ENCODE measurements at places on chromosomes 16 and 17.

DNA sequence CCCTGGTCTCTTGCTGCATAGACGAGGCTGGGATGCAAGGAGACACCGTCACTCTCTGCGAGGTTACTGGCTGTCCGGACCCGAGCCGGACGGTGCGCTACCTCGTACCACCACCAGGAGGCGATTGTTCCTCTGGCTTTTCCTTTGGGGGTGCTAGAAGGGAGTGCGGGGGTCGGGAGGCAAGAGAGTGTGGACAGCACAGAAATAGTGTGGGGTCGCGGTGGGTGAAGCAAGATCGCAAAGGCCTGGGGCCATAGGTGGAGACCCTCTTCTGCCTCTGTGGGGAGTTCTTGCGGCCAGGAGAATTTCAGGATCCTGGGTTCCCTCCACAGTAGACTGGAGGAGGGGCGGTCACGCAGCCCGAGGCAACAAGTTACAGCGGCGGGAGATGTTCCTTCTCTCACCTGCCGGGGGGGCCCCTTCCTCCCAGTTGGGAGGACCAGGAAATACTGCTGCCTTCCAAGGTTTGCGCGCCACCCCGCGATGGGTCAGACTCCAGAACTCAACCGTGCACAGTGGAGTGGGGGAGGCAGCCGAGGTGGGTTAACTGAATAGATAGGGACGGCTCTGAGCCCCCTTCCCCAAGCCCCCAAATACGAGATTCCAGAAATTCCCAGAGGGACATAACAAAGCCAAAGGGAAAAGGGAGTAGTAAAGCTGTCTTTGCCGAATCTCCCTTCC, 6.9 kb downstream of the PHOSPHO1 start:
- peak; percentile 65 for DNase-seq

- peak; percentile 72 for DNase-seq
These were observed 690 bp downstream of the NDE1 start for GRCh38 chr16:15650698-15651171.

- DNase-seq, result no peak
These were observed 145.4 kb downstream of the SOX9 start for GRCh38 chr17:72266112-72266775.

DNA sequence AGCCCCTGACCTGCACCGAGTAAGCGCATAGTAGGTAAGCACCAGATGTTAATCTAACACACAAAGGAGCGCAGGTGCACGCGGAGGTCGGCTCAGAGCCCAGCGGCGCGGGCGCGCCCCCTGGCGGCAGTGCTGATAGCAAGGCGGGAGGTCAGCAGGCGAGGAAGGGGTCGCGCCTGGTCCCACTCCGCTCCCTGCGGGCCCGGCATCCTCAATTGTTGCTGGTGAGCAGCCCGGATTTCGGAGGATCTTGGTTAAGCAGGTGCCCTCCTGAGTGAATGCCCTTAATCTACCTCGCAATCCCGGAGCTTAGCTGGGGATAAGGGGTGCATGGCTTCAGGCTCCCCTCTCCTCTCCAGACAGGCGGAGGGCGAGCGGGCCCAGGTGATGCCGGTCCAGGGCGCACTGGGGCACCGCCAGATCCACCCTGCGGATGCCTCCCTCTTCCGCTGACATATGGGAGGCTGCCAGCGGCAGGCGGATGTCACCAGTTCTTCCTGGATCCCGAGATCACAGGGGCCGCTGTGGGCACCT, 4.0 kb upstream of the WNT3 start:
- DNase-seq, result no peak

GRCh38 chr16:87947356-87948118, 3.7 kb upstream of the BANP start:
- no peak for DNase-seq

DNA sequence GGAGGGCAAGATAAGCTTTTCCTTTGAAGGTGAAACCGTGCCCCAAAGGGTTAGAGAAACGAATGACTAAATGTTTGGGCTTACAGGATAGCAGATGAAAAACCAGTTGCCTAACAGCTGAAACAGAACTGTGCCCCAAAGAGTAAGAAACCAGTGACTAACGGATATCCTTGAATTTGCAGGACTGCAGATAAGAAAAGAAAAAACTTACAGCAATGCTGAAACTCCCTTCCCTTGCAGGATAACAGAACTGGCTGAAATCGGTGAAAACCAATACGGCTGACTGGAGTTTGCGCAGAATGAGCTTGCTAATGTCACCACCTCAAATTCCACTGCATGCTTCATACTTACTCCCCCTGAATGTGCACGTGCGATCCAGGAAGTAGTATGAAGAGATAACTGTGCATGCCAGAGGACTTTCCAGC, 175.2 kb upstream of the NLRP1 start:
- no peak for DNase-seq

DNA sequence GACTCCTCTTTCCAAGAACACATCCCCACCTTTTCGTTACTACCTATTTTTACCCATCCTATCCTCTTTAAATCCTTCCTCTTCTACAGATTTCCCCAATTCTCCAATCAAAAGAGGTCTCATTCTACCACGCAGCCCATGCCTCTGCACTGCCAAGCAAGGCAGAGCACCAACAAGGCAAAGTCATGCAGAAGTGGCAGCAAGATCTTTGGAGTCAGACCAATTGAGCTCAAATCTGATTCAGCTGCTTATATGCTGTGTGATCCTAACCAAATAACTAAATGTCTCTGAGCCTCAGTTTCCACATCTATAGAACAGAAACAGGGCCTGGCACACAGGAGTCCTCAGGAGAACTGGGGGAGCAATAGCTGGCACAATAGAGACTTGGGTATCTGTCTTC, 41.0 kb downstream of the TOM1L2 start:
- DNase-seq, result no peak

- no peak for DNase-seq
These were observed 705 bp upstream of the PITPNC1 start for GRCh38 chr17:67376415-67376736.

- DNase-seq, result no peak
These were observed 694.7 kb upstream of the SALL1 start for GRCh38 chr16:51845586-51846305.
